Astrocyte of the hippocampus (primary cell): ENCODE measurements at places on chromosomes 7 and 10.

DNA sequence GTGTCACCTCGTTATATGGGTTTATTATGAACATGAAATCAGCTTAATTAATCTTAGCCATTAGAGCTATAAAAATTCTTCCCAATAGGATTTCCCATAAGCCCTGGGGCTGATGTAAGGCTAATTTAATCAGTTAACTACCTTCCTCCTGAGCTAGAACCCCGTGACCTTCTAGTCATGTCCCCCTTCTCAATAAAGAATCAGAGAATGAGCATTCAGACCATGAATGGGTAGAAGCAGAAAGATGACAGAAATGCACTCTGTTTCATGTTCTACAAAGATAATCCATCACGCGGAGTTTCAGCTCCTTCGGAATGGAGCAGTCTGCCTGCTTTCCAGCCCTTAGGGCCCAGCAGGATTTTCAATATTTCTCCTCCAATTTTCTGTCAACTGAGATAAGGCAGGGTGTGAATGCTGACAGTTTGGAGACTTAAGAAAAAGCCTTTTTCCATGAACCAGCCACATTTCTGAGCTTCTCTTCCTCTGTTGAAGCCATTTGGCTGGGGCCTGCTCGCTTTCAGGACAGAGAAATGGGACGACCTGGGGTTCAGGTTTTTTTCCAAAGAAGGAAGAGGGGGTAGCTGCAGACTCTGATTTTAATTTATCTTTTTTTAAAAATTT is 211.0 kb downstream of the NEBL start:
- DNase-seq: no peak

- DNase-seq: no peak
Observed at GRCh38 chr7:55536619-55537457, 35.5 kb downstream of the VOPP1 start.

- no peak for DNase-seq
Observed at GRCh38 chr10:3072641-3073360, 5.5 kb downstream of the PFKP start.

- no peak for DNase-seq
Observed at GRCh38 chr10:73099141-73099540, 2.5 kb upstream of the P4HA1 start.

DNA sequence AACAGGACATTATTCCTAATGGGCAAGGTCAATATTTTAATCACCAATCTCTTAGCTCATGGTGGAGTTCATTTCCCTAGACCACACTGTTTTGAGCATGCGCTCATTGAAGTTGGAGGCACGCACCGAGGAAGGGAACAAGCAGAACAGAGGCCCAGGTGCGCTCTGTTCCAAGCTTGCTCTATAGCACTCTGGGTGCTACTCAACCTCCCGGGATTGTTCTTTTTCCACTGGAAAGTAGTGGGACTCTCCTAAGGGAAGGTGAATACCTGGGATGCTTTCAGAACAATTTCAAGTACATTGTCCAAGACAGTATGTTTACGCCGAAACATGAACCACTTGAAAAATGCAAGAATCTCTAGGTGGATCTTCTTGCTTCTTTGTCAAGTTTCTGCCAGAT is 16.2 kb downstream of the PLXNA4 start:
- DNase-seq: no peak

DNA sequence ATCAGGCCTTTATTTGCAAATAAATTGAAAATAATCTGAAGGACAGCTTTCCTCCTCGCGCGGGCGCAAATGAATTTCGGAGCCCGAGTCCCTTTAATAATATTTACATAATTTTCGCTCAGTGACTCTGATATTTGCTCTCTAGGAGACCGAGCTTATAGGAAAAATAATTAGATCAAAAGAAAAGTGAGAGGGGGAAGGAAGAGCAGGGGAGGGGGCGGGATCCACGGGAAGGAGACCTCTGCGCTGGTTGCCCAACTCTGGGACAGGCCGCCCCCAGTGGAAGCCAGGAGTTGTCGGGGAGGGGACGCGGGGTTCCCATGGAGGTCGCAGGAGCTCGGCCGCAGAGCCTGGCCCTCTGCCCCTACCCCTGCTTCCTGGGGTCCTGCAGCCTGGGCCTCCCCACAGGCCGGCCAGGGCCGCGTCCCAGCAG is 5.8 kb downstream of the UNCX start:
- DNase-seq: no peak

- DNase-seq: no peak
Observed at GRCh38 chr10:46292573-46293023, 5.8 kb downstream of the ANTXRL start.

DNA sequence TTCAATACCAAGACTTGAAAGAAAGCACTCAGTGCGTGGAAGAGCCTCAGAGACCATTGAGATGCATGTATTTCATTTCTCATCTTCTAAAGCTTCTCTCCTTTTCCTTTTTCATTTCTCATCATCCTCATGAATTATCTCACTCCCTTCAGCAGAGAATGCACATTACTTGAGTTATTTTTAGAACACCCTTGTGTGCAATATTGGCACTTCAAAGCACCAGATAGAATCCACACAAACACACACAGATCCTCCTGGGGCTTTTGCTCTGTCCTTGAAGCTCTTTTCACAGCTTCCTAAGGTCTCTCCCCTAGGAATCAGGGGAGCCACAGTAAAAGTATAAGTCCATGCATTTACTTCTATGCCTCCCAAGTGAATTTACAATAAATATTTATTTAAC is 18.3 kb downstream of the DGKI start:
- DNase-seq: no peak

DNA sequence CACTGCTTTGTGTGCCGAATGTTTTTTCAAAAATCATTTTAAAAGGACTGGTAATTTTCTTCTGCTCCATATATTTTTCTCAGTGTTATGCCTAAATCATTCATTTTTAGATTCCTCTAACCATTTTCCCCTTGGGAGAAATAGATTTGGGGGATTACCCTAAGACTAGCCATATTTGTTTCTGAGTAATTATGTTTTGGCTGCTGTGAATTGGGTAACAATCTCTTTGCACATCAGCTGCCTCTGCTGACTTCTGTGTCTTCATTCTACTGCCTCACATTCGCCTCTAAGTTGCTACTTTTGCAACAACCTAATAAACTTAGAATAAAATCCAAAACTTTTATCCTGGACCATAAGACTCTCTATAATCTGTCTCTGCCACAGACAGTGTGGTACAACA is 18.5 kb upstream of the MRC1 start:
- no peak for DNase-seq

DNA sequence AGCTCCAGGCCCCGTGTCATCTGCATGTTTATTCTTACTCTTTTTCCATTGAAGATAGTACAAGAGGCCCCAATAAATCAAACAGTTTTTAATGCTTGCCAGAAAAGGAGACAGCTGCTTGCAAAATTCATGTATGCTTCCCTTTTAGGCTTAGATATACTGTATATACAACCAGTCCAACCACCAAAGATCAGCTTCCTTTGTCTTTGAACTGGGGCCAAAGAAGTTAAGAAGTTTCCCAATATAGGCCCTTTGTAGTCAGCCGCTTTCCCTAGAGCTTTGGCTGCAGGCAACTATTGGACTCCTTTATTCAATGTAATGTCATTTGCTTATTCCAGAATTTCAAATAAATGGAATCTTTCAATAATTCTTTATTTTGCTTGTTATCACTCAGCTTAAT is 1395.0 kb downstream of the GATA3 start:
- no peak for DNase-seq

GRCh38 chr7:114976666-114977065 is 54.8 kb downstream of the MDFIC start:
- DNase-seq: no peak

GRCh38 chr10:33534416-33534815 is 199.9 kb upstream of the NRP1 start:
- no peak for DNase-seq

DNA sequence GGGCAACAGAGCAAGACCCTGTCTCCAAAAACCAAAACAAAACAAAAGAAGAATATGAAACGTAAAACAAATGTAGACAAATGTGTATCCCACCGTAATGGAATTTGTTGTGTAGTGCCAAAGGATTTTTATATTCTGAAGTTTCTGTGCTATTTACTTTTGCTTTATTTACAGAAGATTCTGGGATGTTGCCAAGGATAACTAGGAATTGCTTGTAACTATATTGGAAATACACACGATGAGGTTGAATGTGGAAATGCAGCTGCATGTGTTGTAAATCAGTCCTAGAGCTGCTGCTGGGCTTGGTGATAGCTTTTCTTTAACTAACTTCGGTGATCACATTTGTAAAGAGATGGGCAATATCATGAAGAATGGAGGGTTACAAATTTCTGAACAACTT is 39.5 kb downstream of the GALNT17 start:
- peak; percentile 5 for DNase-seq

GRCh38 chr7:44063894-44064651 is 1.3 kb downstream of the PGAM2 start:
- DNase-seq: peak; percentile 16

GRCh38 chr7:70574970-70575799 is 556.8 kb upstream of the GALNT17 start:
- peak; percentile 73 for DNase-seq

DNA sequence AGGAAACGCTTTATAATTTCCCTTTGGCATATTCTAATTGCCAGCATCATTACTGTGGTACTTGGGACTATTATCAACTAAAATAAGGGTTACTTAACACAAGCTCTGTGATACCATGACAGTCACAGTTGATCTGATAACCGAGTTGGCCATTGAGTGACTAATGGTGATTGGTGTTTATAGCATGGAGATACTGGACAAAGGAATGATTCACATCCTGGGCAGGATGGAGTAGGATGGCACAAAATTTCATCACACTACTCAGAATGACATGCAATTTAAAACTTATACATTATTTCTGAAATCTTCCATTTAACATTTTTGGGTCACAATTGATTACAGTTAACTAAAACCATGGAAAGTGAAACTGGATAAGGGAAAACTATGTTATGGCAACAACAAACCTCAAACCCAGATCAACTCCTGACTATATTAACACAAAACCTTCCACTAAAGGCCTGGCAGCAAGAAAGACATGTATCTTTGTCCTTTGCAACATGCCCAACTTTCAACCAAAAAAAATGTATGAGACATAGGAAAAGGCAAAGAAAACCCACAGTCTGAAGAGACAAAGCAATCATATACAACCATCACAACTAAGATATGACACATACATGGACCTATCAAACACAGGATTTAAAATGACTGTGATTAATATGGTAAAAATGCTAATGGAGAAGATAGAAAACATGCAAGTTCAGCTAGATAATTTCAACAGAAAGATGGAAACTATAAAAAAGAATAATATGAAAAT is 208.5 kb upstream of the NRP1 start:
- no peak for DNase-seq

DNA sequence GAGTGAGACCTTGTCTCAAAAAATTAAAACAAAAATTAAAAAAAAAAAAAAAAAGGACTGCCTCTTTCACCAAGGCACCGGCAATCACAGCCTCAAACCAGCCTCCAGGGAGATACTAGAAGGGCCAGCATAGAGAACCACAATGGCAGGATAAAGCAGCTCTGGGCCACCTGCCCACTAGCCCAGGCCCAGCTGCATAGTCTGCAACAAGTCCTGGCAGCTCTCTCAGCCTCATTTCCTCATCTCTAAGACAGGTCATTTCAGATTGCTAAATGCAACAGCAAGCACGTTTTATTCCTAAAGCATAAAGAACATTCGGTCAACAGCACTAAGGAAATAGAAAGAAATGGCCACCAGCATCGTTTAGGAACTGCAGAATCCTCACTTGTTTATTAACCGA is 28.8 kb downstream of the XPNPEP1 start:
- peak; percentile 81 for DNase-seq

DNA sequence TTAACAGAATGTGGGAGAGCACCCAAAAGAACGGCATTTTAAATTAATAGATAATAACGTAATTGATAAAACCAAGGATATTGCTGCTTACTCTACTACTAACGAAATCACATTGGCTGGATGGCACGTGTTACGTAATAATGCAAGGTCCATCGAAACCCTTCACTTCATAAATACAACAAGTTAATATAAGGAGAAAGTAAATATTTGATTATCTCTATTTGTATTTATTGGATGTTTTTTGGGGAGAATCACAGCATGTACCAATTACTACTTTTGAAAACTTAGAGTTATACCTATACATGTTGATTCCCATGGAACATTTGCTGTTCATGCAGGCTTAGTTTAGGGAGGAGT is 1.6 kb downstream of the PRKG1 start:
- DNase-seq: no peak

- peak; percentile 63 for DNase-seq
Observed at GRCh38 chr7:1742555-1743303, 72.7 kb downstream of the ELFN1 start.

GRCh38 chr10:58367069-58367468 is 18.1 kb upstream of the TFAM start:
- DNase-seq: no peak

DNA sequence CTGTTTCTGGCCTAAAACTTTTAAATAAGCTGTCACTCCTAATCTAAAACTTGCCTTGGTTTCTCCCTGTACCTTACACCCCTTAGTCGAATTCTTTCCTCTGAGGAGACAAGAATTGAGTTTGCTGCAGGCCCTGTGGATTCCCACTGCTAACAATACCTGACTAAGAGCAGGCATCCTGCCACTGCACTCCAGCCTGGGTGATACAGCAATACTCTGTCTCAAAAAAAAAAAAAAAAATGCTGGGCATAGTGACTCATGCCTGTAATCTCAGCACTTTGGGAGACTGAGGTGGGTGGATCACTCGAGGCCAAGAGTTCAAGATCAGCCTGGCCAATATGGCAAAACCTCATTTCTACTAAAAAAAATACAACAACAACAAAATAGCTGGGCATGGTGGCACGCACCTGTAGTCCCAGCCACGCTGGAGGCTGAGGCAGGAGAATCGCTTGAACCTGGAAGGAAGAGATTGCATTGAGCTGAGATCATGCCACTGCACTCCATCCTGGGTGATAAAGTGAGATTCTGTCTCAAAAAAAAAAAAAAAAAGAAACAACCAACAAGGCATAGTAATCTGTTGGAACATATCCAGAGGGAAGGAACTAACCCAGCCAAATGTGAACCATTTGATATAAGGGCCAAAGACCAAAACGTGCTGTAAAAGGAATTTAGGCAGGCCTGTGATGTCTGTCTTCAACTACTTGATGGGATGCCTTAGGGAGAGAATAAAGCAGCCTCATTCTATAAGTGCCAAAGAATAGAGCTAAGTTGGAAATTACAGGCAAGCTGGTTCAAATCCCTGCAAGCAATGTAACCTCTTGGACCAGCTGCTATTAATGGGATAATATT is 732.7 kb upstream of the AUTS2 start:
- DNase-seq: peak; percentile 34

GRCh38 chr7:23714150-23714464 is 4.1 kb downstream of the STK31 start:
- no peak for DNase-seq

GRCh38 chr10:14602807-14603533 is 171.7 kb downstream of the FAM107B start:
- DNase-seq: no peak

DNA sequence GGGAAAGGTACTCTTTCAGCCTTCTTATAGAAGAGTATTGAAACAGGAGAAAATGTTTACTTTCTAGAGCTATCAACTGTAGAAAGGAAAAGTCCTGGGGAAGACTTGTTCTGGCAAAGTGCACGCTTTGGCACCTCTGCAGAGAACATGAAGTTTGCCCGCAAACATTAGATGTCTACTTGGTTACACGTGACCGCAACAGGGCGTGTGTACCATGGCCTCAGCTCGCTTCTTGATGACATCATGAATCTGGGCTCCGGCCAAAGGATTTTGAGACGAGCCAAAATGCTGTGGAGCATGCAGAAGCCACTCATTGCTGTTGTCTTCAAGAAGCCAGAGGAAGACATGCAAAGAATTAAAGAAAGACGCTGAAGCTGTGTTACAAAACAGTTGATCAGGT is 8.6 kb upstream of the TAS2R60 start:
- DNase-seq: no peak

GRCh38 chr7:150373049-150373801 is 4.6 kb downstream of the REPIN1 start:
- no peak for DNase-seq

- peak; percentile 60 for DNase-seq
Observed at GRCh38 chr7:936386-937054, 18.0 kb downstream of the ADAP1 start.
